Hematopoietic multipotent progenitor cell treated with erythropoietin and hydrocortisone succinate and interleukin-3 and kit ligand, for 15 days (in vitro differentiated cells): ENCODE measurements at places on chromosomes 1 and 21.

GRCh38 chr1:171350594-171350993 lies 36.6 kb downstream of the FMO4 start:
- DNase-seq = no peak

DNA sequence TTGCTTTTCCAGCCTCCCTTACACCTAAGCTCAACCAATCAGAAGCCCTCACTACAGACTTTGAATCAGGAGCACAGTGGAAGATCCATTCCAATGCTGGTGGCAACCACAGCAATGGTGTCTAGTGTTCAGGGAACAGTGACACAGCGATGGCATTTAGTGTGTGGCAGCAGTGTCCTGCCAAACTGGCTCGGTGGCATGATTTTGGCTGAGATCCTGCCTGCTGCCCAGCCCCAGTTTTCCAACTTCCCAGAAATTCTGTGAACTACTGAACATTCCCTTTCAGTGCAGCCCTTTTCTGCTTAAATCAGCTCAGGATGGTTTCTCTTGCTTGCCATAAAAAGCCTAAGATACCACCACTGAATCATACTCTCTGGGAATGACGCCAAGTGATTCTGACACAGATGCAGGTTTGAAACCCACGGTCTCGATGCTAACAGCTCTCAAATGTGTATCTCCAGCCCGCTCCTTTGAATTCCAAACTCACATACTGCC lies 8.8 kb downstream of the ASAP3 start:
- no peak for DNase-seq

- no peak for DNase-seq
Observed at GRCh38 chr1:222787729-222788128, 27.1 kb upstream of the DISP1 start.

DNA sequence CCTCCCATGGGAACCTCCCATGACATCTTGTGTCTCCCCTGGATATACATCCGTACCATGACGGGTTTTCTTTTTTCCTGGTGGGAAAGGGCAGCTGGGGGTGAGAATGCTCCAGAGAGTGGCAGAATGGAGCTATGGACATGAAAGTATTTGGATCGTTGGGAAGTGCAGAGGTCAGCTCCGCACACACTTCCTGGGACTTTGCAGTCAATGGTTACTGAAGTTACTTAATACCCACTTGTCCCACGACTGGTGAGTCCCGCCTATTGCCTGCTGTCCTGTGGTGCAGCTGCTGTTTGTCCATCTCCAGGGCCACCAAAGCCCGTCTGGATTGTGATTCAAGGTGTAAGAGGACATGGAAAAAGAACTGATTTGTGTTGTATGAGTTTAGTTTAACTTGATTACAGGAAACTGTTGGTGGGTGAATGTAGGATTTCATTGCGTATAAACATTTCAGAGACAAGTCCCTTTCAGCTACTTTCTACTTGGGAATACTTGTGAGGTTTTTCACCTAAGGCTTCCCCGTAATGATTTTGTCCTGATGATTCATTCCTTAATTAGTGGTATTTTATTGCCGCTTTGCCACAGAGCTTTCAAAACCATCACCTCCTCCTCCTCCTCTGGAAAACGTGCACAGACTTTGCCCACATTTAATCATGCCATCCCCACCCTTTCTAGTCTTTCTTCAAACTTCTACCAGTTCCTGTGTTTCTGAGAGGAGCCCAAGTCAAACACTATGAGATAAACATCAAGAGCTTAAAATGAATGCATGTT lies 308.8 kb downstream of the KIF26B start:
- no peak for DNase-seq

DNA sequence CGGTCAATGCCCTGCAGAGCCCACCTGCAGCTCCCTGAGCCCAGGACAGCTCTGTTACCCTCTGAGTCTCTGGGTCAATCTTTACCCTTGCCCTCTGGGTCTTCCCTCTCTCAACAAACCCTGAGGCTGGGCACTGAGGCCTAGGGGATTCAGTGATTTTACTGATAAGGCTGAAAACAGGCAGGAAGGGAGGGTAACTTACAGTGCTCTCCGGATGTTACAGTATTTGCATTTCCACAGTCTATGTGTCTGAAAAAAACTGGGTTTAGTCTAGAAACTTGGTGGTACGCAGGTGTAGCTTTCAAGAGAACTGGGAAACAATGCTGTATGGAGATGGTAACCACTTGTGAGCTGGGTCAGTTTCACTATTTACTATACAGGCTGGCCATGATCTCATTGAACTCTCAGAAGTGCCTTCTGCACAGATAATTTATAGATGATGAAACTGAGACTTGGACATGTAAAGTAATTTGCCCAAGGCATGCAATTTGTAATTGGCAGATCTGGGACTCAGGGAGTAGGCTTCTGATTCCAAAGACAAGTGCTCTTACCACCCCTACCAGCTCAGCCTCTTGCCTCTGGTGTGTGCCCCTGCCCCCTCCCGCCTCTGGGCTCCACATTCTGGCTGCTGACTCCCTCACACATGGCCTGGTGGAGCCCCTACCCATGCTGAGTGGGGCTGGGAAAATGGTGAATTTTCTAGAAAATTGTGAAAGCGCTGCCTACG lies 48.8 kb downstream of the TENT5C start:
- DNase-seq = no peak

DNA sequence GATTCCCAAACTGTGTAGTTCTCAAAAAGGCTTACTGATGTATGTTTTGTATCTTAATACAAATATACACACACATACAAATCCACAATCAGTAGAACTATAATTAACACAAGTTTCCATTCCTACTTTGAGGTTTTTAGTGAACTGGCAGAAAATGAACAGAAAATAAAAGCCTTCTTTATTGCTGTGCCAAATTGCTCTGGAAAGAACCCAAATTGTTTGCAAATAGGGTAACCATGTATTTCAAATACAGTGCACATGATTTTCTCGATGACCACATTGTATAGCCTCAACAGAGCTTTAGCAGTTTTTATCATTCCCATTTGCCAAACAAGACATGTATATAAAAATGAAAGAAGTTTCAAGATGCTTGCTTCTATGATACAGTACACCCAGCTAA lies 173.3 kb downstream of the COL24A1 start:
- no peak for DNase-seq

DNA sequence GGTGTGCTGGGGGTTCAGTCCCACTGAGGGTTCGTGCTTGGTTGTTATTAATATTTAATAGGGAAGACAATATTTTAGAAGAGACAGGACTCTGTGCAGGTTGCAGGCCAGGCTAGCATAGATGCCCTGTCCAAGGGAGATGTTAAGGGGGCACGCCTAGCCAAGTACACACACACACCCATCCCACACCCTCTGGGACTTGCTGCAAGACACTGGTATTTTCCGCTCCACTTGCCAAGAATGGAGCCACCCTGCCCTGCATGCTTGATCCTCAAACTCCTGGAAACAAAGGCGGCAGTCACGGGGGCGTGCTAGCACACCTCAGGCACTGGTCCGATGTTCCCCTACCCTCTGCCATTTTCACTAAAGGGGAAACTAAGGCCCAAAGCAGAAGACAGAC lies 99.1 kb downstream of the MRPL37 start:
- DNase-seq = peak; percentile 31

DNA sequence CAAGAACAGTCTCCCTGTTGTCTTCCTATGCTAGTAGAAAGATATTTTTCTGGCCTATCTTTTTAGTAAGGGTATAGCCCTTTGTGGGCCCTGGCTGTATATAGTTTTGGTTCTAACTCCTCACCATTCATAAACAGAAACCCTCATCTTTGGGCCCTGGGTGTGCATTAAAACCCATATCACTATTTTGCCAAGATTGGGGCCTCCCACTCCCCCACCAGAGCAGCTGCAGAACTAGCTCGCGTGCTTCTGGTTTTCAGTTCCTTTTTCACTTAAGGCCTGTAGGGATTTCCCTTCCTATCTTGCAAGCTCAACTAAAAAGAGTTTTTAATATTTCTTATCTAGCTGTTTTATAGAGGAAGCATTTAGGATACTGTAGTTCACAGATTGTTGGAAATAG lies 106.4 kb downstream of the RGL1 start:
- DNase-seq = no peak

GRCh38 chr1:40067023-40067422 lies 26.5 kb downstream of the CAP1 start:
- DNase-seq = no peak

DNA sequence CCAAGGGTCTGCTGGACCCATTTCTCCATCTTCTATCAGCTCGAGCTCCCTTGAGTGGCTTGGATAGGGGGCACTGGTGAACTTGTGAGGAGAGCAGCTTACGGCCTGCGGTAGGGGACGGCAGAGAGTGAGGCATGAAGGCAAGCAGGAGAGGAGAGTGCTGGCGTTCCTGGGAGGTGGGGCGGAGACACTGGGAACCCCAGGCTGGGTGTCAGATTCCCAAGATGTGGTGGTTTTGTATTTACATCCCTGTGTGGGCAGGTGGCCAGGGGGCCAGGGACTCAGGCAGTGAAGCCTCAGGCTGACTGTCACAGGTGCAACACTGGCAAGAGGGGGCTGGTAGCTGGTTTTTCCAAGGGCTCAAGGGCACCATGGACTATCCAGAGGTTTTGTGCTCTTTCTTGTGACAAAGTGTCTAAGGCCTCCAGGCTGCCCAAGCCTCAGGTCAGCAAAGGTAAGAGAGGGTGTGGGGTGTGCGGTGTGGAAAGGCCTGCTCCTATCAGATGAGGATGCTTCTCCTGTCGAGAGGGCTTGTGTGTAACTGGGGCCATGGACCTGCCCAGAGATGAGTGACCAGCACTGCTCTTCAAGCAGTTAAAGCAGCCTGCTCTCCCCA lies 45.1 kb upstream of the ROR1 start:
- DNase-seq = no peak

DNA sequence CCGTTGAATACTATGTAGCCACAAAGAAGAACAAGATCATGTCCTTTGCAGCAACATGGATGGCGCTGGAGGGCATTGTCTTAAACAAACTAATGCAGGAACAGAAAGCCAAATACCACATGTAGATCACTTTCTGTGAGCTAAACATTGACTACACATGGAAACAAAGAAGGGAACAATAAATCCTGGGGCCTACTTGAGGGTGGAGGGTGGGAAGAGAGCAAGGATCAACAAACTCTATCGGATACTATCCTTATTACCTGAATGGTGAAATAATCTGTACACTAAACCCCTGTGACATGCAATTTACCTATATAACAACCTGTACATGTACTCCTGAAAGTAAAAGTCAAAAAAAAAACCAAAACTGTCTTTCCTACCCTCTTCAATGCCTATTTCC lies 40.8 kb upstream of the CD55 start:
- DNase-seq = no peak

- no peak for DNase-seq
Observed at GRCh38 chr1:168863772-168864171, 134.8 kb upstream of the DPT start.

DNA sequence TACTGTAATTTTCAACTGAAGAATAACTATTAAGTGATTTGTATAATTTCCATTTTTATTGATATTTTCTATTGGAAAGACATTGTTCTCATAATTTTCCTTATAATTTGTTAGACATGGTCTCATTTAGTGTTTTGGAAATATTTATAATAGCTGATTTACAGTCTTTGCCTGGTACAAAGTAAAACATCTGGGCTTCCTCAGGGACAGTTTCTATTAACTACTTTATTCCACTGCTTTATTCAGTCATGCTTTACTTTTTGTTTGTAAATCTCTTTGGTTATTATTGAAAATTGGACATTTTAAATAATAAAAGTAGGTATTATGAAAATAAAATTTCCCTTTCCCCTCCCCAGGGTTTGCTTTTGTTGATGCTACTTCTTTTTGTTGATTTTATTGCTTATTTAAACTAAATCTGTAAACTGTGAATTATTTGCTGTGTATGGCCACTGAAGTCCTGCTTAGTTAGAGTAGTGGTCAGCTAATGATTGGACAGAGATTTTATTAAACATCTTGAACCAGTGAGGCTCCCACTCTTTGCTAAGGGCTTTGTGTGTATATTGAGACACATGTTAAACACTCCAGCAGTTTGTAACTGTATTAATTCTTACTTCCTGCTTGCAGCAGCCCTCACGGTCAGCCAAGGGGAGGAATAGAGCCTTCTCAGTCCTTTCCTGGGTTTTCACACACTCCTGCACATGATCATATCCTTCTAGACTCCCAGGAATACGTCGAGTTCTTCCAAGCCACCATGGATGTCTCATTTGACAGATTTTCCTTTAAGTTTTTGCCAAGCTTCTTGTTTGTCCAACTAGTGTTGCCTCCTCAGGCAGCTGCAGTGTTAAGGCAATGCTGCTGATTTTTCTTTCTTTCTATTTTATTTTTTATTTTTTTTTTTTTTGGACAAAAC lies 994.6 kb upstream of the PRMT6 start:
- DNase-seq = no peak

DNA sequence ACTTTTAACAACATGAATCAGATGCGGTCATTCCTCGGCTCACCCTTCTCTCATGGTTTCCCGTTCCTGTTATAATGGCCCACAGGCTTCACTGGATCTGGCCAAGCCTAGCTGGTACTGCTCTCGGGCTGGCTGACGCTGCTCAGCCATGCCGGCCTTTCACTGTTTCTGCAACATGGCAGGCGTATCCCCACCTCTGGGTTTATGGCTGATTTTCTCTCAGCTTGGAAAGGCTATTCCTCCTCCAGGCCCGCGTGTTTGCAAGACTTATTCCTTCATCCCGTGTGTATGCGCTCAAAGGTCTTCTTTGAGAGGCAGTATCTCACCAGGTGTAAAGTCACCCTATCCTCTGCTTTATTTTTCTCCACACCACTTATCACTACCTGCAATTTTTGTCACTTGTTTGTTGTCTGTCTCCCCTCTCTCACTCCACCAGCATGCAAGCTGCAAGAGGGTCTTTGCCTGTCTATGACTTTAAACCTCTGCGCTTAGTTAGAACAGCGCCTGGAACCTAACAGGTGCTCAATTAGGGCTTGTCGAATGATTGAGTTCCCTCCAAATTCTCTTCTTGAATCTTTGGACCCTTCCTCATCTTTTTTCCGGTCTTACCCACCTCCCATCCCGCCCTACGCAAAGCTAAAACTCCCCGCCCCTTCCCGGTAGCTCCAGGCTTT lies 491 bp upstream of the RAP1A start:
- DNase-seq = no peak

- no peak for DNase-seq
Observed at GRCh38 chr1:84550826-84551225, 23.4 kb downstream of the CTBS start.

DNA sequence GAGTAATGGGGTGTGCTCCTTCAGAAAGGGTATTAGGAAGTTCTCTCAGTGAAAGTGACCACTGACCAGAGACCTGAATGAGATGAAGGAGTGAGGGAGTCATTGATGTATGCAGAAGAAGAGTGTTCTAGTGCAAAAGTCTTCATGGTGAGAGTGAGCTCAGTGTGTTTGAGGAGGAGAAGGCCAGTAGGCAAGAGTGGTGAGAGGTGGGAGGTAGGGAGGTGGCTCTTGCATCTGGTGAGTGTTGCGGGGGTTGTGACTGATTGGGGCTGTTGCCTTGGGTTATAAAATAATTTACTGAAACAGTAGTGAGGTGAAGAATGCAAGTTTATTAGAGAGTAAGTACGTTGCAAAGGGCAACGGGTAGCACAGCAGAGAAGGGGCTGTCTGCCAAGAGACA lies 26.2 kb downstream of the FMN2 start:
- no peak for DNase-seq

GRCh38 chr21:14058566-14058965 lies 152.2 kb downstream of the LIPI start:
- no peak for DNase-seq
